Upper lobe of right lung (tissue), 1 donor: ENCODE measurements at places on chromosomes 11 and 22. TPM values are rescaled to one million over a fixed set of nuclear protein-coding genes. Genes with fewer than 3 reads are reported as not detected.
A peak's percentile ranks its signal among the peaks of the same experiment; 100 is the strongest.

GRCh38 chr11:112605093-112605666 lies 344.5 kb upstream of the PLET1 start:
- H3K27me3 ChIP-seq: no peaks in the 10 kb centered on the region
- H3K4me1 ChIP-seq: no peaks in the 10 kb centered on the region
- no peaks in the 10 kb centered on the region for H3K36me3 ChIP-seq
- no peak overlapping the region for H3K27ac ChIP-seq

- DNase-seq: peak; percentile 82
- peak overlapping the region; percentile 83 for H3K27ac ChIP-seq
- no peaks in the 10 kb centered on the region for H3K27me3 ChIP-seq
- no peaks in the 10 kb centered on the region for H3K36me3 ChIP-seq
- H3K4me3 ChIP-seq: peak overlapping the region; percentile 56
These were observed 7.6 kb upstream of the CHKA start for GRCh38 chr11:68128682-68129327.

The ARHGAP20 gene
- total RNA-seq: 6.6 TPM

DNA sequence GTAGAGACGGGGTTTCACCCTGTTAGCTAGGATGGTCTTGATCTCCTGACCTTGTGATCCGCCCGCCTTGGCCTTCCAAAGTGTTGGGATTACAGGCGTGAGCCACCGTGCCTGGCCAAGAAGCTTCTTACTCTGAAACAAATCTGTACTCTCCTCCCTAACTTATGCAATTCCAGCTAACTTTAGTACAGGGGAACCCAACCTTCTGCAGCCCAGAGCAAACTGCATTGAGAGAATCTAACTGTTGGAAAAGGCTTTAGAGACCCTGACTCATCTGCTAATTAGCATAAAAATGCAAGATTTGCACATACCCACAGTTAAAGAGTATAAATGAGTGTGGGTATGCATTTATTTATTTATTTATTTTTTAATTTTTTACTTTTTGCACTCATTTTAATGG lies 64.8 kb downstream of the APOL5 start:
- no peaks in the 10 kb centered on the region for H3K27me3 ChIP-seq
- no peak overlapping the region for H3K27ac ChIP-seq
- peaks cover 7% of the 10 kb centered on the region for H3K4me1 ChIP-seq

DNA sequence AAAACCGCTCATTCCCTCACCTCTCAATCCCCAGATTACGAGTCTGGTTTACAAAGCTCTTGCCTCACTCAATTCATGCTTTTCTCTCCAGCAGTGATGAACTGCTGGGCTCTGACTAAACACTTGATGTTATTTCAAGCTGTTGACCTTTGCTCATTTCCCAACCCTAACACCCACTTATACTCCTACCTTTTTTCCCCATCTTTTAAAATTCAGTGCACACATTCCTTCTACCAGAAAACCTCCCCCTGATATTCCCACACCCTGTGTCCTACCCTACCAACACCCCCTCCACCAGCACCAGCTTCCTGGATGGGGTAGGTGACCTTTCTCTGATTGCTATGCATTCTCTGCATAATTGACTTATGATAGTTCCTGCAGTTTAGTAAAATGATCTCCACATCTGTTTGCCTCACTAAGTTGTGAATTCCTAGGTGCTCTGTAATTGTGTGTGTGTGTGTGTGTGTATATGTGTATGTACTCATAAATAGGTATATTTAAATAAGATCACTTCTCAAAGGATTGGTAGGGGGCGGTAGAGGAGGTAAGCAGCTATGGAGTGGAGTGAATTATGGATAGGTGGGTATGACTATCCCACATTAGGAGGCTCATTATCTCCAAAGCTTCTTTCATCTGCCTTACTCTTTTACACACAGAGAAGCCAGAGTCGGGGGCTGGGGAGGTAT lies 842 bp downstream of the HEPACAM start:
- no peak overlapping the region for H3K27ac ChIP-seq
- H3K27me3 ChIP-seq: no peaks in the 10 kb centered on the region
- no peaks in the 10 kb centered on the region for H3K4me1 ChIP-seq
- no peaks in the 10 kb centered on the region for H3K36me3 ChIP-seq
- DNase-seq: no peak
- H3K4me3 ChIP-seq: no peak overlapping the region

The MOGAT2 gene
- not detected for total RNA-seq

The SGSM1 gene
- 3.8 TPM for total RNA-seq
